ENCODE measurements at places on chromosomes 2 and 18.

- no peak for DNase-seq
Measured at GRCh38 chr18:6004683-6005082, 109.4 kb upstream of the TMEM200C start.

DNA sequence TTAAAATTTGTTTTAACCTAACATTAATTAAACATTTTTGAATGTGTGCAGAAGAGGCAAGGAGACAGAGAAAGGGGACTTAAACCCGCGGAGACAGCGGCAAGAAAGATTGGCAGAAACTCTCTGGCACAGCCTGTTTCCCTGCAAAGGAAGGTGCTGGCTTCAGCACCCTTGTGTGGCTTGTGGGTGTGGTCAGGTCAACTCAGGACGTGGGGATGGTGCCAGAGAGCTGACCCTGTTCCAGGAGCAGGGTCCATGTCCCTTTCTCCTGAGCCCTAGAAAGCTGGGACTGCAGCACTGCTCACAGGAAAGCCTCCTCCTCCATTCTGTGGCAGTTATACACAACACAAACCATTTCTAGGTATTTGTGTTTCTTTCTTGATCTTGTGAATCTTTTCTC is 176.2 kb upstream of the ST6GAL2 start:
- no peak for DNase-seq

- DNase-seq = no peak
Measured at GRCh38 chr2:201197781-201198180, 14.8 kb downstream of the CASP10 start.

DNA sequence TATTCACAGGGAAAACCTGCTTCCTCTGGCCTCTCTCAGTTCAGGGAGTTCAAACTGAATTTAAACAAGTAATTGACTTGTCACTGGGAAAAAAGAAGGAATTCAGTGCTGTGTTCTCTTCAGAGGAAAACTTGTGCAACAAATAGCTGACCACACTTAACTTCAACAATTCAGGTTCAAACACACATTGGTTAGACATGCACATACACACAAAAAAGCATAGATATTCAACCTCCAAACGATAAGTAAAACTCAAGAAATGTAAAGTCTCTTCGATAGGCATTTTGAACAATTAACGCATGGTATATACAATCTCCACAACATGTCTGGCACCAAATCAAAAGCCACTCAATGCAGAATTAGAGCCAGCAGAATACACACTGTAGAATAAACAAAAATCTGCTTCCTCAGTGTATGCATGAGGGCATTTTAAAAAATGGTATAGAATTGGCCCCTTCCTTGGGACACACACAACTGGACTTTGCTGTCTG is 269.0 kb downstream of the TCF4 start:
- no peak for DNase-seq

DNA sequence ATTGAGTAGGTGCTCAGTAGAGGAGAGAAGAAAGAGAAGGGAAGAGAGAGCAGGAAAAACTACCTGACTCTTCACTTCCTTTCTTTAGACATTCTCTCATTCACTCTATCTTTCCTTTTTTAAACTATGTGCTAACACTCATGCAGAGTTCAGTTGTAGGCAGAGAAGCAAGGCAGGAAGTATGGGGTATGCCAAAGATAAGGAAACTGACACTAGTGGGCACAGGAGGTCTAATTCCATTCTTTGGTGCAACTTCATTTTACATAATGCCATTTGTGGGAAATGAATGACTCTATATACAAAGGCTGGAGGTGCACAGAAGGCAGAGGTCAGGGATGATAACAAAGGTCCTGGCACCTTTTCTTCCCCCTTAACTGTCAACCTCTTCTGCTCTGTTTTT is 35.1 kb upstream of the ACVR1 start:
- DNase-seq = no peak

- DNase-seq = no peak
Measured at GRCh38 chr2:157178874-157179273, 78.6 kb upstream of the GALNT5 start.

DNA sequence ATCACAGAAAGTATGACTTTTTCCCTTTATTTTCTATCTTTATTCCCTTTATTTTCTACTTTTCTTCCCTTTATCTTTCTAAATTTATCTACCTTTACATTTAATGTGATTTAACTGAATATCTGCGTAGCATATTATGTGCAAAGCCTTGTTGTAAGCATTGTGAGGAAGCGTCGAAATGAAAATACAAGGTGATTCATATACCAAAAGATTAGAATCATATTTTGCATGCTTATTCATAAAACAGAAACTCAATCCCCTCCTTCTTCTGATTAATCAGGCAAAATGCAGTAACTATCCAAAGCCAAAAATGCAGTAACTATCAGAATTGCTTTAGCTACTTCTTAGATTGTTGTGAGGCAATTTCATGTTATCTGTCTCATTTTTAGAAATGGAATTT is 393.0 kb downstream of the CDH19 start:
- no peak for DNase-seq

GRCh38 chr2:127580167-127581049 is 44.9 kb downstream of the MYO7B start:
- no peak for DNase-seq

GRCh38 chr18:55503167-55503820 is 84.7 kb downstream of the TCF4 start:
- no peak for DNase-seq

DNA sequence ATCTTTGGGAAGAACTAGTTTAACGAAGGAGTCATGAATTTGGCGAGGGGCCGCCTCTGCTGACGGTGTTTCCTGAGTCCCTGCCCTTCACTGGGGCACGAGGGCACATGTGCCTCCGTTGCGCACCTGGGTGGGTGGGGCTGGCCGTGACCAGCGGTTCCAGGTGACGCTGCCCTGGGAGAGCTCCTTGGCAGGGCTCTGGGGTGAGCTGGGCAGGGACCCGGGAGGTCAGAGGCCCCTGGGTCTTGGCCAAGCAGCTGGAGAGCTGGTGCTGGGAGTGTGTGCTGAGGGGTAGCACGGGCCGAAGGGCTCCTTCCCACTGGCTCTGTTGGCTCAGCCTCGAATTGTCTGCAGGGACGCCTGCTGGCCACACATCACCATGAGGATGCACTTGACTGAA is 104.6 kb downstream of the RTP5 start:
- no peak for DNase-seq

DNA sequence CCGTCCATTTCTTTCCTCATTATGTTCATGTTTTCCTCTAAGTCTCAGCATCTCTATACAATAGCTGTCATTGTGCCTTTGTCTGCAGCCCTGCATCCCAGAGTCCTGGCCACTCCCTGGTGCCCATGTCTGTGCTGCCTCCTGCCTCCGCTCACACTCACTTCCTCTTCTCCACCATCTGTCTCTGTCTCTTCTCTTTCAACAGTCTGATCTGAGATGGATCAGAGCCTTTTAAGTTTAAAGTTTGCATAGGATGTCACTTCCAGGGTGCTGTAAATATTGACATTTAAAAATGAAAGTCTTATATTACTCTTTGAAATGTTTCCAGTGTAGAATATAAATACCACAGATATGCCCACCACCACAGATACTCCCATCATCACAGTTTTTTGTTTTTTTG is 42.7 kb downstream of the UBE2F start:
- no peak for DNase-seq

GRCh38 chr2:35803126-35803525 is 552.5 kb upstream of the CRIM1 start:
- no peak for DNase-seq

- DNase-seq = no peak
Measured at GRCh38 chr2:133437492-133437891, 130.8 kb downstream of the NCKAP5 start.

GRCh38 chr18:58806826-58807714 is 57.6 kb upstream of the ZNF532 start:
- no peak for DNase-seq

DNA sequence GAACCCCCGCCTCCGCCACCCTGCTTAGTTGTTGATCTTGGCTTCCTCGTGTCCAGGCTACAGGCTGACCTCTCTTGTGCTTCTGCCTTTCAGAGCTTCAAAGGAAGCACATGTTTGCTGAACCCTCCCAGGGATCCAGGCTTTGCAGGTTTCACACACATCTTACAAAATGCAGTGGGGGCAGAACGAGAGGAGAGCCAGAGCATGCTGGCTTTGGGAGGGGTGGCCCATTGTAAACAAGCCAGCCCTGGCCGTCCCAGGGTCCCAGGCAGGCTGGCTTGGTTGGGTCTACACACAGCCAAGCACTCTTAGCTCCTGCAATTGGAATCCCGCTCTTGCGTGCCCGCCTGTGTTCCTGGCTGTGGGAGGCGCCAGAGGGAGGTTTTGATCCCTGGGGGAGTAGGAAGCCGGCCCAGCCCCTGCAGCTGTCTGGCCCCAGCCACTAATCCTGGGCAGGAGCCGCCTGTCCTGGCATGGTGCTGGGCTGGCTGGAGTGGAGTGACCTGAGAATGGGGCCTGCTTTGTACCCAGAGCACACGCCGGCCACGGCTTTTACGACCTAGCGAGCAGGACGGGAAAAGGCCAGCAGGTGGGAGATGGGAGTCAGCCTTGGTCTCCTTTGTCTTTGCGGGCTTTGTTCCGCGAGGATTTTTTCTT is 53.9 kb downstream of the SH3BP4 start:
- DNase-seq = no peak

GRCh38 chr18:37397814-37398213 is 167.8 kb downstream of the CELF4 start:
- no peak for DNase-seq

GRCh38 chr2:171592036-171592555 is 69.8 kb downstream of the CYBRD1 start:
- DNase-seq = no peak
